Large intestine (tissue), 12 donors: ENCODE measurements at places on chromosomes 3 and 15.

- DNase-seq: no peak
Measured at GRCh38 chr3:107997671-107998070, 93.2 kb downstream of the CD47 start.

GRCh38 chr15:85394554-85395333 is 14.3 kb downstream of the AKAP13 start:
- peak; percentile 67 for DNase-seq

- peak; percentile 69 for DNase-seq
Measured at GRCh38 chr3:187264021-187264420, 27.5 kb downstream of the MASP1 start.

- no peak for DNase-seq
Measured at GRCh38 chr3:171311784-171312183, 148.4 kb downstream of the TNIK start.

DNA sequence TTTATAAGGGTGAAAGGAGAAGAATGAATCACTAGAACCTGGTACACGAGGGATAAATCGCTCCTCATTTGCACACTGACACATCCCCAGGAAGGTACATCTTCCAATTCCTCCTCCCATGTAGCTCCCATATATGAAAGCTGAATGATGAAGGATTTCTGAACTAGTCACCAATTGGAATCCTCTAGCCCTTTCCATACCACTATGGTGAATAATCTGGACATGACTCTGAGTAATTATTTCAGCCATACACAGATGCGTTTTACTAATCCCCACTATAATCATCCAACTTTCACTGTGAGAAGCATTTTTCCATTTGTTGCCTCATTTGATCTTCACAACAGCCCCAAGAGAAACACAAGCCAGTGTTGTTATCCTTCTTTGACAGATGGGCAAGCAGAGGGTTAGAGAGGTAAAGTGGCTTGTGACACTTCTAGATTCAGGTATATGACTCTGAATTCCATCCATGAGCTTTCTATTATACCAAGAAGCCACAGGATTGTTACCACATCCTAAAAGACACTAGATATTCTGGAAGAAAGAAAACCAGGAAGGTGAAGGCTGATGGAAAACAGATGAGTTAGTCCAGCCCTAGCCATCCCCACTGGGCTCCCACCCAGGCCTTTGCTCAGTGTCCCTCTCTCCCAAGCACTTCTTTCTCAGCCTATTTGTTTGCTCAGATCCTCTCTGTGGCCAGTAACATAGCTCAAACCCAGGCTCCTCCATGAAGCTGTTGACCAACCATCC is 22.2 kb upstream of the BCL6 start:
- DNase-seq: no peak

- no peak for DNase-seq
Measured at GRCh38 chr3:149010966-149011365, 19.6 kb downstream of the GYG1 start.

DNA sequence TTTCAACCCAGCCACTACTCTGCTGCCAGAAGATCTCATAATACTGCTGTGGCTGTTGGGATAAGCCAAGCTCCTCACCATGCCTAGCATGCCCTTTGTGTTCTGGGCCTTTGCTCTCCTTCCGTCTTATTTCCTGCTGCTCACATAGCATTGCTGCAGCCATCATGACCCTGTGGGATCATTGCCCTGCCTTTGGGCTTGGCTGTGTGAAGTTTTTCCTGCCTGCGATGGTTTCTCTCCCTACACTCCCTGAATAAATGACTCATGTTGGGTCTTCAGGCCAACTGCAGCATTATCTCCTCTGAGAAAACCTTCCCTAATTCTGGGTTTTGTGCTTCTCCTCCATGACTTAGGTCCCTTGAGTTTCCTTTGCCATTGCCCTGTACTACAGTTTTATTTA is 20.8 kb upstream of the TRA2B start:
- DNase-seq: no peak

DNA sequence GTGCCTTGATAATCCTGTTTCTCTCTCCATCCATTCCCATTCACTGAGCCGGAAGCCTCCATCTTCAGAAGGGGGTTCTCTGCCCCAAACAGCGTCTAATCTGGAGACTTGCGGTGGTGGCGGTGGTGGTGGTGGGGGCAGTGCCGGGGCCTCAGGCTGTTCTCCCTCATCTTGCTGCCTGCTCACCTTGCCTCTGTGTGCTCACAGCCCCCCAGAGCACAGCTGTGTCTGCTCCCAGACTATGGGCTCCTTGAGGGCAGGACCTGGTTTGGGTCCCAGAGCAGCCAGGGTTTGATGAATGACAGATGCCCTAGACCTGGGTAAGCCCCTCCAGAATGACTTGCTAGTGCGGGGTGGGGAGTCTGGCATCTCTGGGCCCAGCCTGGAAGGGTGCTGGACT is 430 bp upstream of the PSTPIP1 start:
- no peak for DNase-seq

GRCh38 chr15:63928185-63928842 is 94.6 kb upstream of the HERC1 start:
- DNase-seq: no peak

- DNase-seq: no peak
Measured at GRCh38 chr15:61033940-61034677, 195.0 kb downstream of the RORA start.

DNA sequence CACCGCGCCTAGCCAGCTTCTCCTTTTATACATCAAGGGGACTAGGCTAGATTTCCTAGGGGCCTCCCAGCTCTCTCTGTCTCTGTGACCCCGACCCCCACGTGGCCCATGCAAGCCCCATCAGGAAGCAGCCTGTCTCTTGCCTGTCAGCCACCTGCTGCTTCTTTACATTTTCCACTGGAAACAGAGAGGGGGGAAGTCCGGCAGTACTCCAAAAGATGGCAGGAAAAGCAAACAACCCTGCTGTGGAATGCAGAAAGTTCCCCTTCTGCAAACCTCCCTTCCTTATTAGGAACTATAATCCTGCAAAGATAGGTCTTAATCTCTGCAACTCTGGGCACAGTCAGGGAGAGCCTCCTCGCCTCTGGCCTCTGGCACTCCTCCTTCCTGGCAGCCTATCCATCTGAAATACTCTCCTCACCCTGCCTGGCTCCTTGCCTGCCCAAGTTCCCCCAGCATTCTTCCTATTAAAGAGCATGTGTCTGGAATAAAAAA is 47.4 kb upstream of the HACD2 start:
- no peak for DNase-seq

GRCh38 chr3:31550452-31551251 is 17.9 kb downstream of the STT3B start:
- DNase-seq: peak; percentile 13

DNA sequence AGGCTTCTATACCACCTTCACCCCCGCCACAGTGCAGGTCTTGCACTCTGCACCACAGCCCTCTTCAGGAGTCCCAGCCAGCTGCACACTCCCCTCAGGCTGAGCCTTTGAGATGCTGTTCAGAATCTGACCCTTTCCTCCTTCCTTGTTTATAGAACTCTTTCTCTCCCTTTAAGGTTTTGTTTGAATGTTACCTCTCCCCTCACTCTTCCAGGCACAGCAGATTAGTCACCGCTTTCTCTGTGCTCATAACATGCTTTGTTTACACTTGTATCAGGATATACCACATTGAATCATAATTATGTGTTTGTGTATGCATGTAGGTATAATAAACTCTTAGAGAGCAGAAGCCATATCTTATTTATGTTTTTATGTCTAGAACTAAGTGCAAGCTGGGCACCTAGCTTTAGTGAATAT is 168.4 kb upstream of the BCL6 start:
- no peak for DNase-seq

- DNase-seq: no peak
Measured at GRCh38 chr3:141275511-141275910, 43.9 kb downstream of the PXYLP1 start.

DNA sequence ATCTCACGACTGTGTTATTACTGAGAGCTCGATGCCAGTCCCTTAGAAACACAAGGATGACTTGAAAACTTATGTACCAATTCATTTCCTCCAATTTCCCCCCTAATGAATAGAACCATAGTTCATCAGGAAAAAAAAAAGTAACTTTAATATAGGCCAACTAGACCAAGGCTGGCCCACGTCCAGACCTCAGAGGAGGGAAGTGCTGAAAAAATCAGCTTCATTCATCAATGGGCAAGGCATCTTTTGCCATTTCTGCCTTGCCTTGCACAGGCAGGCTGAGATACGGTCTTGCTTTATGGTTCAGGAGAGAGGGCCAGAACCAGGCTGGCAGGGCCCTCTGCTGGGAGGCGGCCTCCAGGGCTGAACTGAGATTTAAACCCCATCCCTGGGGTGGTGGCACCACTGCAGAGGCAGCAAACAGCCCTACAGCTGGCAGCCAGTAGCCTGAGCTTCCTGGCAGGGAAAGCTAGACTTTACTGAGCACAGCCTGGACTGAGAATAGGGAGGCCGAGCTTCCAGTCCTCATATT is 104.1 kb upstream of the TNFAIP8L3 start:
- no peak for DNase-seq

- DNase-seq: no peak
Measured at GRCh38 chr15:30063835-30064546, 18.8 kb upstream of the GOLGA8J start.

DNA sequence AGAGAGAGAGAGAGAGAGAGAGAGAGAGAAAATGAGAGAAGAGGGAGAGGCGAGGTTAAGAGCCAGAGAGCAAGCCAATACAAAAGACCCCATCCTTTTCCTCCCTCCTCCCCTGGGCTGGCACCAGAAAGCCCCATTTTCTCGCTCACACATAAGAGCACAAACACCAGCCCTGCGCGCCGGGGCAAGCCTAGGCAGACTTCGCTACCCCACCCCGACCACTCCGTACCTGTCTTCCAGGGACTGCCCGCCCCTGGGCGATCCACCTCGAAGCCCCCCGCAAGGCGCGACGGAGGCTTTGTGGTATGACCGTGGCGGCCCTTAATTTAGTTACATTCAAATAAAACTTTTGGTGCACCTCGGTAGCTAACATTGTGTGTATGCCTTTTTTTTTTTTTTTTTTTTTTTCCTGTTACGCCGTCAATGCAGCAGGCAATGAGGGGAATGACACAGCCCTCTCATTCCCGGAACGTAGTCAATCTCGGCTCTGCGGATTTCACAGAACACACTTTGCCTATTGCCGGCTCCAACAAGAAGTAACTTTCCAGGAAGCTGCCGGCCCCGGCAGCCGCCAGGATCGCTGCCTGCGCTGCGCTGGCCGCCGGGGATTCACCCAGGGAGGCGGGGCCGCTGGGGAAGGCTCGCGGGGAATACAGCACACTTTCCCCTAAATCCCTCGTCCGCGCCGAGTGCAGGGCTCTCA is 7.7 kb downstream of the BCL6 start:
- DNase-seq: peak; percentile 41

- no peak for DNase-seq
Measured at GRCh38 chr3:129357616-129358015, 70.8 kb downstream of the EFCAB12 start.

DNA sequence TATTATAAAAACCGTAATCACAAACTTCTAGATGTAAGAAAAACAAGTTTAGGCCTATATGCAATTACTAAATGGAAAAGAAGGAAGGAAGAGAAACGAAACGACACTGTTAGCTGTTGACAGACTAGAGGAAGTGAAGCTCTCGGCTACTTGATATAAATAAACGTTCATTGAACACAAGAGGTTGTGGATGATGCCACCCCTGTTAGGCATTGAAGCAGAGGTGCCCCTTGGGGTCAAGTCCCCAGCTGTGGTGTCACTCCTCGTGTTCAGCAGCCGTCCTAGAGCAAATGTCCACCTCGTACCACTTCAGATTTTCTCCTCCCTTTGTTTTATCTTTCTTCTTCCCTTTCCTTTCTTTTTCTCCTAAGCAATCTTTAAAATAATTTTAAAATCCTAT is 146.5 kb upstream of the UBE2E1 start:
- no peak for DNase-seq

- no peak for DNase-seq
Measured at GRCh38 chr3:127702151-127702578, 29.4 kb downstream of the ABTB1 start.

DNA sequence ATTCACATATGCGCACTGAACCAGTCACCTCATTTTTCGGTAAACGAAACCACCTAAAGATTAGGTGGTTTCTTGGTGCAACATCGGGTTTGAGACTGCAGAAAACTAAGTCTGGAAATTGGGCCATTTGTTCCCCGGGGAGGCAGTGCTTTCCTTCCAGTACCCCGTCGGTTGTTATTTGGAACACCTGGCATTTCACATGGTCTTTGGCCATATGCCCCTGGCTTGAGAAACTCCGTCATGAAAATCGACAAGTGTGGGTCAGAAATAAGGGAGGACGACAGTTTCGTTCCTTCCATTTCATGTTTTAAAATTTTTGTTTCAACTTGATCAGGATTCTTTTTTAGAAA is 544 bp upstream of the GATM start:
- no peak for DNase-seq

GRCh38 chr3:168047190-168047795 is 48.4 kb downstream of the GOLIM4 start:
- DNase-seq: peak; percentile 68

DNA sequence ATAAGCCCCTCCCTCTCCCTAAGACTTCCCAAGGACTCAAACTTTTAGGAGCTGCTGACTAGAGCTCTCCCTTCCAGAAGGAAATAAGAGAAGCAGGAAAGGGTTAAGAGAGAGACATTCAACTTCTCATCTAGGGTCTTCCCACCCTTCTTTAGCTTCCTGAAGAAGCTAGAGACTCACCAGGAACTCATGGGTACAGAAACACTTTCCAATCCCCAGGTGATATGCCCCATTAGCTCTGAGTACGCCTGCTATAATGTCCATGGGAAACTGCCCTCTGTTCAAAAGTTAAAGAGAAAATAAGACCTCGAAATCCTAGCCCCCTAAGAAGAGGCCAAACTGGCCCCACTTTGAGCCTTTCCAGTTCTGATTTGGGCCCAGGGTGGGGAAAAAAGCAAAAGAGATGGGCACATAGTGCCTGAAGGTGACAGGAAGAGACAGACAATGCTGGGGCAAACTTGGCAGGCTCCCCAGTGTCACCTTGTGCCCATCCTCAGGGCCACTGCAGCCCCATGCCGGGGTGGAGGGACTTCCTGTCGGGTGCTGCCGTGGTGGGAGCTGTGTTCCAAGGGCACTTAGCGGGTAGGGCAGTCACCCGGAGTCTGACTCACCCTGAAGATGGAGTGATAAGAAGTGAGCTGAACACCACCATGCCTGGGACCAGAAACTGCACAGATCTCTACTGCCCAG is 29.5 kb downstream of the CCDC12 start:
- no peak for DNase-seq

- no peak for DNase-seq
Measured at GRCh38 chr3:129596194-129597086, 10.0 kb downstream of the PLXND1 start.

- DNase-seq: no peak
Measured at GRCh38 chr3:33256249-33256648, 21.0 kb upstream of the FBXL2 start.

- no peak for DNase-seq
Measured at GRCh38 chr3:96803870-96804269, 10.5 kb upstream of the EPHA6 start.

DNA sequence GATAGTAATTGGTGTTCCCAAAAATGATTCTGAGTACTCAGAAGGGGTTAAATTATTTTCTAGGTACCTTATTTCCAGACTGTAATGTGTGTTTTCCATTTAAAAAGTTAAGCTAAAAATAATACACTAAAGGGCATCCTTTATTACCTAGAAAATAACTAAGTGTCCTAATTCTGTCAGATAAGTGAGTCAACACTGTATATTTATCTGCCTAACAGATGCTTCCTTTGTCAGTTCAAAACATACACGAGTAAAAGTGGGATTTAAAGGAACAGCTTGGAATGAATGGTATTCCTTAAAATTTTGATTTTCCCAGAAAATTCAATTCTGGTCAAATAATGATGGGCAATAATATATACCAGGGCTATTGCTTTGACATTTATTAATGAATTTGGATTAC is 78.3 kb downstream of the ADAMTSL3 start:
- DNase-seq: no peak

GRCh38 chr3:24259901-24260512 is 234.6 kb downstream of the THRB start:
- peak; percentile 71 for DNase-seq

- DNase-seq: peak; percentile 52
Measured at GRCh38 chr15:78317145-78317836, 17.9 kb upstream of the SKIC8 start.
